ENCODE measurements at places on chromosomes 3 and 15.

DNA sequence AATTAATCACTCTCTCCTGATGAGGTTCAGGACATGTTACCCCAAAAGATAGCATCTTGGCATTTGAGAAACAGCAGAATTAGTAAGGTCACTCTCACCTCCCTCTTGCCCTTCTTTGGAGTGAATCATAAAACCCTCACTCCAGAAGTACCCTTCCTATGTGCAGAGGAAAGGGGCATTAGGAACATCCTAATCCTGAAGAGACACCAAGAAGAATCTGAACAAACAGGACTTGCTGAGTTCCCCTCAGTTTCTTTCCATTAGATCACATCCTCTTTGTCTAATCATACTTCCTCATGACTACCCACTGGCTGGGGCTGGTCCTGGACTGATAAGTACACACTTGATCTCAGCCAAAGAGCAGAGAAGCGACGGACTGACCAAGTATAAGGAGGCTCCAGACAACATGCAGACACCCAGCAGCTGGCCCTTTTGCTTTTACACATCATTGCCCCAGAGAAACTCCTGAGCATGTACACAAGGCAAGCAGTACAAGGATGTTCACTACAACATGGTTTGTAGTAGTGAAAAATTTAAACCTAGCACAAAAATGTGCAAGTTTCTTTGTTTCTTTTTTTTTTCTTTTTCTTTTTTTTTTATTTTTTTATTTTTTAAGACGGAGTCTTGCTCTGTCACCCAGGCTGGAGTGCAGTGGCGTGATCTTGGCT, 15.0 kb upstream of the TM6SF1 start:
- peak; percentile 67 for DNase-seq

GRCh38 chr3:27160146-27160545, 209.0 kb downstream of the NEK10 start:
- DNase-seq, result no peak

- no peak for DNase-seq
Observed at GRCh38 chr3:99634881-99635280, 3.5 kb upstream of the COL8A1 start.

GRCh38 chr3:132448216-132448961, 31.1 kb downstream of the DNAJC13 start:
- DNase-seq, result peak; percentile 46

DNA sequence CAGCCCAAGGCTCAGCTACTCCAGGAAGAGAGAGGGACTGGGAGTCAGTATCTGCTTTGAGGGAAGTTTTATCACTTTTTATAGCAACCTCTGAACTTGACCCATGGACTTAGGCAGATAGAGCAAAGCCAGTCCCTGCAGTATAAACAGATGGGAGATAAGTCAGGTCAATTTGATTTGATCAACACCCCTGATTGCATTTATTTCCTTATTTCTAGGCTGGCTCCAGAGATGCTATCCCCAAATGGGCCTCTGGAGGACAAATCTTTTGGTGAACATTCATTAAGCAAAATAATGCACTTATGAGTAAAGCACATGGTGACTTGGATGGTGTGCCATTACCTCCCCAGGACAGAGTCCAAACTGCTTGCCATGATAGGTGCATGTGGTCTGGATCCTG, 8.9 kb upstream of the IDH3A start:
- DNase-seq, result no peak

DNA sequence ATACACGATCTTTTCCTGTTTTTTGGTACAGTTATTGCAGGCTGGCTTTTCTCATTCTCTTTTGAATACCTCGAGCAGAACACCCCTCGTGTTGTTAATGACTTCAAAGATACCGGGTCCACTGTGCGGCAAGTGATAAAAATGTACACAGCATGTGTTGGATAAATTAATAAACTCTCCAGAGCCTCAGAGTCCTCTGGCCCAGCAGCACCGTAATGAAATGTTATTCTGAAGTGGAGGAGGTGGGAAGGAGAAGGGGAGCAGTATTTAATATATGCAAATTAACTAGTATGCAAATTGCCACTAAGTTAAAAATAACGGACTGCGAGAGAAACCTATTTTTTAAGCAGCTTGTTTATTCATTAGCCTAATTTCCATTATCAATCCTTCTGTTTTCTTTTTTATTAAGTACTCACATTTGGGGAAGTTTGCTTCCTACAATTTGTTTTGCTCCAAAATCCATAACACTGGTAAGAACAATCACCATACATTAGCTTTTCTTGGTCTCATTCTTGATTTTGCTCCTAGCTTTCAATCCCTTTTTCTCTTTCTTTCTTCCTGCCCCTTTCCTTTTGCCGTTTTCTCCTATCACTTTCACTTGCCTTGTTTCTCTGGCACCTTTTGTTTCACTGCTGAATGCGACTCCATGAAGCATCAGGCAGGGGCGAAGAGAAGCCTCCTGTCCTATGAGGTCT, 462.3 kb upstream of the PPP2R3A start:
- DNase-seq, result no peak

DNA sequence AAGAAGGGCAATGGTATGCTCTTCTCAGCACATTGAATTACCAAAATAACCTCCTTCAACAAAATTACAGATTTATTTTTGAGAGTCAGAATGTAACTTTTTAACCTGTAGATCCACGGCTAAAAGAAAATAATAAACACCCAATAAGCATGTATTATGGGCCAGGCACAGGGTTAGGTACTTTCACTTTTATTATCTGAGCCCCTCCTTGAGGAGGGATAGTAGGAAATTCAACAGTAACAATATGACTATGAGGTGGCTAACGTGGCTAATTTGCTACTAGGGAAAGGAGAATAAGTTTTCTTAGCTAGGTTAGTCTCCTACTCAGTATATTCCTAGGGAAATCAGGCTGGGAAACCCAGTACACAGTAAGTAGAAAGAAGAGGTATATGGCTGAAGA, 306.9 kb downstream of the GAP43 start:
- no peak for DNase-seq

DNA sequence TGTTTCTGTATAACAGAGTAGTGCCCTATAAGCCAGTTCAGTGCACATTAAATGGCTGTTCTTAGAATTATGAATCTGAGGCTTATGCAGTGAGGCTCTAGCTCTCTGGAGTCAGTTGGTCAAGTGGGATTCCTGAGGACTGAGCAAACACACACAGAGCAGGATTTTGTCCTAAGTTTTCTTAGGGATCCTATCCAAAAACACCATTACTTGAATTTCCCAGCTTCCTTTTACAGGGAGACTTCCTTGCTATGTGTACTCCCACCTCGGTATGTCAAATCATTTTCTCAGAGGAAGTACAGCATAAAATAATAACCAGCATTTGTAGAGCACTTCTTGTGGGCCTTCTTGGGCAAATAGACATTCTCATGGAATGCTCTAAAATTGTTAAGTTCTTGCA, 63.1 kb upstream of the GOLGA6B start:
- DNase-seq, result peak; percentile 37

DNA sequence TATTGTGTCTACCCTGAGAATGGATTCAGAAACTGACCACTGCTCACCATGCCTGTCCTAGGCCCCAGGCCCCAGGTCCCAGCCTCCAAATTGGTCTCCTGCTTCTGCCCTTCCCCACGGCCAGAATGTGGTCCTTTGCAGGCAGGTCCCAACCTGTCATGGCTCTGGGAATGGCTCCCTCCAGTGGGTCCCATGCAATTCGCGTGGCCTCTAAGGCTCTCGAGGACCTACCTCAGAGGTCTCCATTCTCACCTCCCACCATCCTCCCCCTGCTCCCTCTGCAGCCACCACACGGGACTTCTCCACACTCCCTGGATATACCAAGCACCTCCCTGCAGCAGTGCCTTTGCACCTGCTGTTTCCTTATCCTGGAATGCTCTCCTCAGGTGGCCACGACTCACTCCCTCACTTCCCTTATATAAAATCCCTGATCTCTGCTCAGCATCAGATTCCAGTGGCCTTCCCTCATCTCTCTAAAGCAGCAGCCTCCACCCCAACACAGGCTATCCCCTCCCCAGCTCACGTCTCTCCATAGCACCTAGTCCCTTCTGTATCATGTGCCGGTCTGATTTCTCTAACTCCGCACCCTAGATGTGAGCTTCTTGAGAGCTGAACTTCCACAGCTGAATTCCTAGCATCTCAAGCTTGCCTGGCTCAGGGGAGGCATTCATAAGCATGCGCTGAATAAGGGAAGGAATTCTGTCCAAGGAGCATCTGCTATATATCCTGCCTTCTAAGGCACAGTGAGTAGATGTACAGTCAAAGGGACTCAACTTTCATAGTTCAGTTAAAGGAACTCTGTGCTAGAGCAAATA, 56.9 kb downstream of the ARRDC4 start:
- no peak for DNase-seq

DNA sequence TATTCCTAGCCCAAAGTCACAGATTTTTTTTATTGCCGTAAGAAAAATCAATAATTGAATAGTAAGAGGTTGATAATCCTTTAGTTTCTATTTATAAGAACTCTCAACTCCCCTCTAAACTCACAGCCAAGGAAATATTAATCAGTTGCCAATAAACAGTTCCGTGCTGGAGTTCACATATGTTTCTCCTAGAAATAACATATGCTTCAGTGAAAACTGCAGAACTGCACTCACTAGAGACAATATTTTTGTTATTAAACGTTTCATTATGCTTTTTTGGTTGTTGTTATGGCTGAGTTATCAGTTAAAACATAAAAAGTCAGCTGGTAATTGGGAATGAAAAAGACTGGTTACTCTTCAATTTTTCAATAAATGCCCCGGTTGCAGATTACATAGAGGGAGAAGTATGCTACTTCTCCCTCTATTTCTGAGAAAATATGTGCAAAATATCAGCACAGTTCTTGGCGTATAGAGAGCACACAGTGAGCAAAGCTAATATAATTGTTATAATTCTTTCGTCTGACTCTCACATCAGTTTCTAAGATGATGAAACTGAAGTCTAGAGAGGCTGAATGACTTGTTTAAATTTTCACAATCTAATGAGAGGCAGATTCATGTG, 781.2 kb upstream of the GRM7 start:
- DNase-seq, result no peak

- DNase-seq, result no peak
Observed at GRCh38 chr15:40313531-40314398, 6.0 kb upstream of the PLCB2 start.

GRCh38 chr15:91290553-91290952, 190.5 kb downstream of the SV2B start:
- no peak for DNase-seq
